Activated T-helper 1 cell treated with anti-CD3 and anti-CD28 coated beads, Interleukin-12 subunit alpha, Interleukin-12 subunit beta, Interleukin-2, Interleukin-4 antibody, amounts not matched to agents 30 ng/mL and 10 ng/mL and 1 ng/mL, durations not matched to agents 14 hours and 24 hours and 36 hours (primary cell): ENCODE measurements at places on chromosomes 3 and 15. TPM values are rescaled to one million over a fixed set of nuclear protein-coding genes. Genes with fewer than 3 reads are reported as not detected.

- H3K36me3 ChIP-seq: peaks cover 8% of the 10 kb centered on the region
- H3K4me1 ChIP-seq: peaks cover 6% of the 10 kb centered on the region
- no peak overlapping the region for H3K27ac ChIP-seq
- no peak for DNase-seq
- no peak overlapping the region for H3K4me3 ChIP-seq
These were observed 5.0 kb upstream of the PTPN9 start for GRCh38 chr15:75584121-75584520.

- H3K4me3 ChIP-seq: no peak overlapping the region
- peaks cover 21% of the 10 kb centered on the region for H3K27me3 ChIP-seq
- DNase-seq: no peak
These were observed 35.4 kb upstream of the RAB6B start for GRCh38 chr3:133931084-133931483.

ANKRD63 gene
- total RNA-seq: not detected in 2 replicates

DNA sequence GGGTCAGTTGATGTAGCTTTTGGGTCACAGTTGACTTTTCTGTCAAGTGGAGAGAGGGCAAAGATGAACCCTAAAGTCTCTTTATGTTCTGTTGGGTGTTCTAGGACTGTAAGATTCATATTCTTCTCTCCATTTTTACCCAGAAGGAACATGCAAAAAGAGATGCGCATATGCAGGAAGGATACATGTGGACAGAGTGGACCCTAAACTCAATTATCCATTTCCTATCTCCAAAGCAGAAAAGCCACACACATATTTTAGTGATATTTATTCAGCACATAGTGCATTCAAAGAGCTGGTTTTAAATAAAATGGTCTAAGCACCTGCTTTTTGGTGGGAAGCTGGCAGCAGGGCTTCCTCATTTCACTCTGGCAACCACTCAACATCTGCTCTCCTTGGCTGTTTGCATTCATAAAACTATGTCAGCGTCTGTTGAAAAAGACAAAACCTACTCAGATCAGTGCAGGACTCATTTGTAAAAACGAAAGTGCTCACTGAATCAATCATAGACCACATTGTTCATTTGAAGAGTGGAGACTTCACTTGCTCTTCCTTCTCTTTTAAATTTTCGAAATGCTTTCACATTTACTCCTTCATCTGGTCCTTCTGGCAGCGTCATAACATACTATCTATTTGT, 96.6 kb downstream of the SEMA6D start:
- peaks cover 7% of the 10 kb centered on the region for H3K27me3 ChIP-seq
- H3K4me3 ChIP-seq: no peak overlapping the region
- H3K27ac ChIP-seq: peak overlapping the region; percentile 11
- no peak for DNase-seq
- peaks cover 13% of the 10 kb centered on the region for H3K4me1 ChIP-seq
- H3K36me3 ChIP-seq: no peaks in the 10 kb centered on the region

DNA sequence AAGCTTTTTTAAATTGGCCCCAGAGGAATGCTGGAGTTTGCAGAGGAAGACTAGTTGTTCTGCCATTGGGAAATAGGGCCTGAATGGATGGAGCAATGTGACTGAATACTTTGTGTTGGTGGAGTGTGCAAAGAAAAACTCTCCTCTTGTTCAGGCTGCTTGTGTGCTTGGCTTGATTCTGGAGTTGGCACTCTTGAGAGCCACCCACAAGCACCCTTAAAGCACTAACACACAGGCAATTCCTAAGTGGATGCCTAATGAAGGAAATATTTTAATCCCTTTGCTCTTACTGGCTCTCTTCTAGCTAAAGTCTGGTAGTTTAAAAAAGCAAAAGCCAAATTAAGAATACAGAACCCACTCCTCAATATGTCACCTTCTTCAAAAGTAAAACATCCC, 304.4 kb upstream of the C2CD4B start:
- H3K4me1 ChIP-seq: no peaks in the 10 kb centered on the region
- no peak overlapping the region for H3K27ac ChIP-seq
- H3K27me3 ChIP-seq: no peaks in the 10 kb centered on the region
- no peaks in the 10 kb centered on the region for H3K36me3 ChIP-seq
- no peak overlapping the region for H3K4me3 ChIP-seq

INO80 gene
- 39.2 and 39.6 TPM in 2 replicates for total RNA-seq

DNA sequence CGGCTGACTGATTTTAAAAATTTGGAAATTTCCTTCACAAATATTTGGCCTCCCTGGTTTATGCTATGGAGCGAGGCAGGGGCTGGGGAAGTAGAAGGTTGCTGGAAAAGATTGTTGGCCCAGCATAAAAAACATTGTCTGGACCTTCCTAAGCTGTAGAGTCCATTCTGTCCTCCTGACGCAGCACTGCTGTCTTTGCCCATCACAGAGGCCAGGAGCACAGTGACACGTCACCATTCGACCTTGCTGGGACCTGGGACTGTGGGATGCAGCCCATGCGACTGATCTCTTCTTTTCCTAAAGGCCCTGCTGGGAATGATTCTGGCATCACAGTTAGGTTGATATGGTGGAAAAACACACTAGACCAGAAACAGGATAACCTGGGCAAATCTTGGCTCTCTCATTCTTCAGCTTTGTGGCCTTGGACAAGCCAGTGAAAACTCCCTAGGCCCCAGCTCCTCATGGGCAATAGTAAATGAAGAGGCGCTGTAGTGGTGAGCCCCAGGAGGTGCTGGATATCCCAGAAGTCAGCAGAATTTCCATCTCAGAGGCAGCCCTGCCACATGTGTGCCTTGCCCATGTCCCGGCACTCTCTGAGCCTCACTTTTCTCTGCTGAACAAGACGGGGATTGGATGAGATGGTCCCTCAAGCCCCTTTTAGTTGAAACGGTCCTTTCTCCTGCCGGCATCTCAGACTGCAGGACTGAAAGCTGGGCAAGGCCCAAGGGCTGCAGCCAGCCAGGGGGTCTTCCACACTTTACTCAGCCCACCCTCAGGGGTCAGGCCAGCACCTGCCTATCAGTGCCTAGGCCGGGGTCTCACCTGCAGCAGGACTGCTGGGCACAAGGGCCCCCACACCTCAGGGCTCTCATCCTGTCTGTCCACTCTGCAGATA, 69.6 kb downstream of the SENP2 start:
- no peak overlapping the region for H3K27ac ChIP-seq
- H3K36me3 ChIP-seq: no peaks in the 10 kb centered on the region
- H3K4me1 ChIP-seq: no peaks in the 10 kb centered on the region
- no peaks in the 10 kb centered on the region for H3K27me3 ChIP-seq
- H3K4me3 ChIP-seq: no peak overlapping the region
- DNase-seq: no peak

GRCh38 chr3:194797555-194798250, 112.0 kb downstream of the FAM43A start:
- peaks cover 7% of the 10 kb centered on the region for H3K4me1 ChIP-seq
- no peaks in the 10 kb centered on the region for H3K27me3 ChIP-seq
- DNase-seq: no peak

RHCG gene
- total RNA-seq: not detected in 2 replicates

TCTA gene
- 27.8 and 30.0 TPM in 2 replicates for total RNA-seq

GRCh38 chr3:66342717-66343356, 122.0 kb downstream of the SLC25A26 start:
- H3K36me3 ChIP-seq: peaks cover 9% of the 10 kb centered on the region
- no peaks in the 10 kb centered on the region for H3K27me3 ChIP-seq
- H3K4me3 ChIP-seq: no peak overlapping the region
- no peak for DNase-seq
- H3K4me1 ChIP-seq: no peaks in the 10 kb centered on the region

- peak overlapping the region; percentile 55 for H3K27ac ChIP-seq
- H3K4me3 ChIP-seq: no peak overlapping the region
- H3K36me3 ChIP-seq: peaks cover 32% of the 10 kb centered on the region
- peaks cover 23% of the 10 kb centered on the region for H3K4me1 ChIP-seq
These were observed 24.4 kb downstream of the NAA50 start for GRCh38 chr3:113721636-113722035.
